Fibroblast of villous mesenchyme (primary cell): ENCODE measurements at places on chromosomes 11 and 22. TPM values are rescaled to one million over a fixed set of nuclear protein-coding genes. Genes with fewer than 3 reads are reported as not detected.
A peak's percentile ranks its signal among the peaks of the same experiment; 100 is the strongest.

Gene FADS2
- 713 and 741 TPM in 2 replicates for total RNA-seq

Gene CHKB
- total RNA-seq, result 18.1 and 24.5 TPM in 2 replicates

Gene SCN3B
- total RNA-seq, result under 0.01 and 0.43 TPM in 2 replicates

Gene CCDC88B
- 1.7 and 3.5 TPM in 2 replicates for total RNA-seq

Gene TMA7B
- total RNA-seq, result not detected in 2 replicates

Gene TRIM6
- total RNA-seq, result 6.1 and 6.5 TPM in 2 replicates

Gene LRRC32
- 12.1 and 25.8 TPM in 2 replicates for total RNA-seq

Gene RAG2
- not detected in 2 replicates for total RNA-seq

- DNase-seq, result no peak
Measured at GRCh38 chr11:95065336-95065735, 1.4 kb upstream of the SRSF8 start.

- no peak for DNase-seq
Measured at GRCh38 chr11:118533769-118534729, 3.1 kb downstream of the TMEM25 start.

- DNase-seq, result peak; percentile 97
Measured at GRCh38 chr11:130383344-130384211, 44.8 kb downstream of the ADAMTS8 start.

DNA sequence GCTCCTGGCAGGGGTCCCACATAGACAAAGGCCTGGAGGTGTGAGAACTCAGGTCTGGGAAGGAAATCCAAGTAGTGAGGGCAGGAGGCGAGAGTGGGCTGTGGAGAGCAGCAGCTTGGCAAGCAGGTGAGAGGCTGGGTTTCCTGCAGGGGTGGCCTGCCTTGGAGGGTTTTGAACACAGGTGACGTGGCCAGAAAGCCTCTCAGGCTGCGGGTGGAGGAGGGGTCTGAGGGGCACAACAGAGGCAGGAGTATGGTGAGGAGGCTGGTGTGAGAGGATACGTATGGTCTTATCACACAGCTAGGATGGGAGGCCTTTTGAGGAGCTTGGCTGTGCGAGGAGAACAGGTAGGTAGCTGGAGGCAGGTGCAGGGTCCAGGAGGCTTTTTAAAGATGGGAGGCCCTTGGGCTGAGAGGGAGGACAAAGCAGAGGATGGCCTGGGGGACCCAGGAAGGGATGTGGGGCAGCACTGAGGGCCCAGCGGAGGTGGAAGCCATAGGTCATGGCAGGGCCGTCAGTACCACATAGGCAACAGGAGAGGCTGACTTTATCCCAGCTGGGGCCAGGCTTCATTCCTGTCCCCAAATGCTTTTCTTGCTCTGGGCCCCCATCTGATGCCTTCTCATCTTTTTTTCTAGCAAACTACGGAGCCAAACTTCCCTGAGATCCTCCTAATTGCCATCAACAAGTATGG is 84.4 kb downstream of the MYO7A start:
- no peak for DNase-seq

- DNase-seq, result no peak
Measured at GRCh38 chr11:58742140-58742539, 10.4 kb upstream of the GLYAT start.

- DNase-seq, result no peak
Measured at GRCh38 chr22:45304971-45305370, 4.8 kb upstream of the FAM118A start.
